Activated T-cell treated with anti-CD3 and anti-CD28 coated beads, Interleukin-2, amount 50 U/mL, for 72 hours (primary cell): ENCODE measurements at places on chromosomes 16 and 17. TPM values are rescaled to one million over a fixed set of nuclear protein-coding genes. Genes with fewer than 3 reads are reported as not detected.

- H3K27me3 ChIP-seq, result peaks cover 7% of the 10 kb centered on the region
- DNase-seq, result no peak
- no peak overlapping the region for H3K4me3 ChIP-seq
Measured at GRCh38 chr16:89022051-89022836, 45.2 kb upstream of the CBFA2T3 start.

GRCh38 chr16:73183611-73184092, 135.7 kb upstream of the ZFHX3 start:
- H3K27me3 ChIP-seq, result no peaks in the 10 kb centered on the region
- no peaks in the 10 kb centered on the region for H3K36me3 ChIP-seq
- no peak overlapping the region for H3K4me3 ChIP-seq
- no peak overlapping the region for H3K27ac ChIP-seq
- no peaks in the 10 kb centered on the region for H3K4me1 ChIP-seq

DNA sequence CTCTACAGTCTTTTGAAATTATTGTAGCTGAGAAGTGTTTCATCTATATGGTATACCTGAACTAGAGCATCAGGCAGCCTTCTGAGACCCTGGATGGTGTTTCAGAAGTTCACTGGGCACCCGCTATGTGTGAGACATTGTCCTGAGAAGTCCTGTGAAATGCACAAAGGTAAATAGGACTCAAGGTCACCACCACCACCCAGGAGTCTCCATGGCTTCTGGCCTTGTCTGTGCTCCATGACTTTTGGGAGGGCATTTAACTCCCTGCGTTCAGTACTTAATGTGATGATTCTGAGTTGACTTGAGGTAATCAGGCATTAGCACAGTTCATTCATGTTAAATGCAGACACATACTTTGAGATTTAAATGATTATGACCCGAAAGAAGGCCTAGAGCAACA, 1.1 kb downstream of the MLYCD start:
- H3K4me3 ChIP-seq, result peak overlapping the region; percentile 95
- no peak for DNase-seq
- H3K4me1 ChIP-seq, result peaks cover 31% of the 10 kb centered on the region
- peak overlapping the region; percentile 72 for H3K27ac ChIP-seq
- peaks cover 3% of the 10 kb centered on the region for H3K36me3 ChIP-seq
- no peaks in the 10 kb centered on the region for H3K27me3 ChIP-seq

DNA sequence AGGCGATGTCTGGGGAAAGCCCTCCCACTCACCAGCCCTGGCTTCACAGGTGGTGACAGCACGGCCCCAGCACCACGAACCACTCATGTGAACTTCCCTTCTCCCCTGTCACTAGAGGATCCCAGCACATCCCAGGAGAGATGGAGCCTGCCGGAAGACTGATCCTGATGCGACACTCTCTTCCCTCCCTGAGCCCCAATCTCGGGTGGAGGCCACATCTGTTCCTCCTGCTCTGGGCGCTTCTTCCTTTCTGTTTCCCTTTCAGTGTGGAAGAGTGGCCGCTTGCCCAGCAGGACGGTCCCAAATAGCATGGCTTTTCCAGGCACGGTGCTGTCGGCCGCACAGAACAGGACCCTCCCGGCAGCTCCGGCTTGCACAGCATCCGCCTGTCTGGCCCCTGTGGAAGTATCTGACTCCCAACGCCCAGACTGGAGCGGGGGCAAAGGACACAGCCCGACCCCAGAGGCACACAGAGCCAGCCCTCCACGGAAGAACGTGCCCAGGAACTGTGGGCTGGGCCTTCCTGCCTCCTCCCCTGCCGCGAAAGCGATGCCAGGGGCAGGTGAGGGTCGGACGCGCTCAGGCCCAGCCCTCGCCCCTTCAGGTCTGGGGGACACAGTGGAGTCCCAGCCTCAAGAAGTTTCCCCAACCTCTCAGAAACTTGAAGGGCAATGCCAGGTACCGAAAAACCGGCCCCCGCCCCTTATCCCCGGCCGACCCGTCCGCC, 37.6 kb downstream of the CBFA2T3 start:
- peaks cover 16% of the 10 kb centered on the region for H3K4me1 ChIP-seq
- H3K27me3 ChIP-seq, result peaks cover 36% of the 10 kb centered on the region
- H3K27ac ChIP-seq, result no peak overlapping the region

DNA sequence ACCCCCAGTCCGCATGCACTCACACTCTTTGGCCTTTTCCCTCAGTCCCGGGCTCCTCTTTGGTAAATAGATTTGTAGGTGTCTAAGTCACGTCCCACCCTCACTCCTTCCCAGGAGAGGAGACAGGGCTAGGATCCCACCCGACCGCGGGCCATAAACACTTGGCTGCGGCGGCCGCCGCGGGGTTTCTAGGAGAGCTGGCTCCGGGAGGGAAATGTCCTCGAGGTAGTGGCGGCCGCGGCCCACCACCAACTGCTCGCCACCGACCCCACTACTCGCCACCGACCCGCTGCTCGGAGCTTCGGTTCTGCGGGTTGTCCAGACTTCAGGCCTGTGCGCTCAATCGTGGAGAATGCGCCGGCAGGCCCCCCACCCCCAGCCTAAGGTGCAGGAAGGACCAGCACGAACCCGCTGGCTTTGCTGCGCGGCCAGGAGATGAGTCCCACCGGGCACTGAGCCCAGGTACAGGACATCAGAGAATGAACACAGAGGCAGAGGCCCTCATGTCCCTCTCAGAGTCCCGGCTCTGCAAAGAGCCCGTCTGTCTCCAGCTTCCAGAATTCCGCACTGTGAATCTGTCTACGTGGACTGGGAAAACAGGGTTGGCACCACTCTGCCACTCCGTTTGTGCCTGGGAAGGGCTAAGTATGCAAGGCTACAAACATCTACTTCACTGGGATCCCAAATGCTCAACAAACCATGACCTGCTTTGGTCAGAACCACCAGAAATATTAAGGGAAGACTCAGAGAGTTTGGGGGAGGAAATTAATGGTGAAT, 2.5 kb downstream of the PRAC2 start:
- peaks cover 66% of the 10 kb centered on the region for H3K4me1 ChIP-seq
- peak overlapping the region; percentile 90 for H3K4me3 ChIP-seq
- no peak for DNase-seq
- peaks cover 99% of the 10 kb centered on the region for H3K27me3 ChIP-seq

GRCh38 chr17:77542011-77542410, 401.2 kb downstream of the SEC14L1 start:
- no peak overlapping the region for H3K27ac ChIP-seq
- peaks cover 12% of the 10 kb centered on the region for H3K4me1 ChIP-seq
- DNase-seq, result no peak
- H3K4me3 ChIP-seq, result no peak overlapping the region

GRCh38 chr16:57324749-57325148, 33.8 kb upstream of the CCL22 start:
- H3K27me3 ChIP-seq, result no peaks in the 10 kb centered on the region
- no peaks in the 10 kb centered on the region for H3K36me3 ChIP-seq
- no peaks in the 10 kb centered on the region for H3K4me1 ChIP-seq
- DNase-seq, result no peak
- H3K27ac ChIP-seq, result no peak overlapping the region

DNA sequence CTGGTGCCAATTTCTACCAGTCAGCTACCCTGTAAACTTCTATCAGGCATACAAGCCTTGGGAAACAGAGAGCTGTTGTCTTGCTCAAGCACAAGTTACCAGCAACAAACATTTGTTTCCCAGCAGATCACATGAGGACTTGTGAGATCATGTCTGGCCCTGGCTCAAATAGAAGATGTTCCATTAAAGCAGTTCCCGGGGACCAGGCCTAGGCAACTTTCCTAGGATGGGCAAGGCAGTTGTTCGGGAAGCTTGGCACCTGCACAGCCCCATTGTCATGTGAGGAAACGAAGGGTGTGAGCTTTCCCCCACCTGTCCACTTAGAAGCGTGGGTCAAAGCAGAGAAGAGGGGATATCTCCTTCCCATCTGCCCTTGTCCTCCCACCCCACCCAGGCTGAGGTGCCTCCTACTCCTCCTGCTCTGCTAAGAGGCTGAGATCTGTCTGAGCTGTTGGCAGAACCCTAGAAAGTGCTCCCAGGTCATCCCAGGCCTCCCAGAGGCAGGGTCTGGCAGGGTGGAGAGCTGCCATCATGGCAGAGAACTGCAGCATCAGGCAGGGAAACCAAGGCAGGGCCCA, 11.2 kb upstream of the SLC47A2 start:
- peaks cover 10% of the 10 kb centered on the region for H3K4me1 ChIP-seq
- DNase-seq, result no peak

DNA sequence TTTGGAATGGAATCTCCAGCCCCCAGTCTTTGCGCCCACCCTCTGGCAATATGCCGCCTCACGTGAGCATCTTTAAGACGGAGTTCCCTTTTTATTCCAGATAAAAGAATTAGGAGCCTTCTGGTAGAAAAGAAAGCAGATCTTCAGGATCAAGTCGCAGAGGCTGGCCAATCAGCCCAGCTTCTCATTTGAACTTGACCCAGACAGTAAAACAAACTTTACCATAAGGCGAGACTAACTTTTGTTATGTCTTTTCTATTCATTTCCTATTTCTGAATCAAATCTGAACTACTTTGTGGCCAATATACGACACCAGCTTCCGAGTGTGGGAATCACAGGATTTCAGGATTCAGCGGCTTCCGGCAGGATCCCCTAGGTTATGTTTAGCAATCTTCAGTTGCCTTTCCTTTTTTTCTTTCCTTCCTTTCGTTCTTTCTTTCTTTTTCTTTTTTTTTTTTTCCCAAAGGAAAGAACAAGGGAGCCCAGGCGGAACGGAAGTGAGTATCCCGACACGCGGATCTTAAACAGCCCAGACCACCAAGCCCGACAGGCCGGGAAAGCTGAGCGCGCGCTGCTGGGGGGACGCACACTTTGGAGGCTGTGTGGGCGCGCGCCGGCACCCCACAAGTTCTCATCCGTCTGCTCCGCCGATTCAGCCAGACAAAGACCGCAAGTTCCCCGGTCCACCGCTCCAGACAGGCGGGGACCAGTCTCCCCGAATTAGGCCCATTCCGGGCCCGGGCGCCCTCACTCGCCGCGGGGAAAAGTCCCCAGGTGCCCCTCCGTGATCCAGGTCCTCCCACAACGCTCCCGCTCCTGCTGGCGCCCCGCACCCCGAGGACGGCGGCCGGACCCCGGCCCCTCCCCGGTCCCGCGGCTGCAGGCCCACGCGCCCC, 633 bp downstream of the TBC1D16 start:
- peaks cover 33% of the 10 kb centered on the region for H3K27me3 ChIP-seq
- peaks cover 2% of the 10 kb centered on the region for H3K36me3 ChIP-seq
- peak; percentile 57 for DNase-seq
- H3K4me1 ChIP-seq, result peaks cover 11% of the 10 kb centered on the region

GRCh38 chr16:683396-684070, 601 bp downstream of the JMJD8 start:
- H3K27ac ChIP-seq, result no peak overlapping the region
- H3K27me3 ChIP-seq, result no peaks in the 10 kb centered on the region
- no peaks in the 10 kb centered on the region for H3K36me3 ChIP-seq
- DNase-seq, result no peak
- peaks cover 52% of the 10 kb centered on the region for H3K4me1 ChIP-seq
- H3K4me3 ChIP-seq, result peak overlapping the region; percentile 87

GRCh38 chr17:59493867-59494266, 71.5 kb upstream of the DHX40 start:
- no peaks in the 10 kb centered on the region for H3K4me1 ChIP-seq
- no peak overlapping the region for H3K27ac ChIP-seq
- no peak overlapping the region for H3K4me3 ChIP-seq
- H3K36me3 ChIP-seq, result no peaks in the 10 kb centered on the region
- no peaks in the 10 kb centered on the region for H3K27me3 ChIP-seq
- DNase-seq, result no peak

DNA sequence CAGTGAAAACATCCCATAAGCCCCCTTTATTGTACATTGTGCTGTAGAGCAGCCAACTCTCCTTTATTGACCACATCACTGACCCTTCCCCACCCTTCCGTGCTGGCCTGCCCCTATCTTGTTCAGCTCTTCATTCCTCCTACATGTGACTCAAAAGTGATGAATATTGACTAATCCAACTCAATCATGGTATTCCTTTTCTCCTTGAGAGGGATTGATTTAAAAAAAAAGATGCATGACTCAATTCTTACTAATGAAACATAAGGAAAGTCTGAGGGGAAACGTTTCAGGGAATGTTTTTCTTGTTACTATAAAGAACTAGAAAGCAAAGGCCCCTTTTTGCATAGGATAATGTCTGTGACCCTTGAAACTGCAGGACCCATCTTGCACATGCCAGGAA, 125.2 kb upstream of the SOX9 start:
- no peak overlapping the region for H3K4me3 ChIP-seq
- H3K36me3 ChIP-seq, result no peaks in the 10 kb centered on the region
- DNase-seq, result no peak
- no peak overlapping the region for H3K27ac ChIP-seq

The YPEL3 gene
- 77.8 TPM for total RNA-seq

The TBC1D3I gene
- total RNA-seq, result 3.1 TPM

The NPIPA3 gene
- 1.3 TPM for total RNA-seq

The BEAN1 gene
- total RNA-seq, result not detected

The PRCD gene
- total RNA-seq, result 1.5 TPM
